ENCODE measurements at places on chromosomes 11 and 22.

DNA sequence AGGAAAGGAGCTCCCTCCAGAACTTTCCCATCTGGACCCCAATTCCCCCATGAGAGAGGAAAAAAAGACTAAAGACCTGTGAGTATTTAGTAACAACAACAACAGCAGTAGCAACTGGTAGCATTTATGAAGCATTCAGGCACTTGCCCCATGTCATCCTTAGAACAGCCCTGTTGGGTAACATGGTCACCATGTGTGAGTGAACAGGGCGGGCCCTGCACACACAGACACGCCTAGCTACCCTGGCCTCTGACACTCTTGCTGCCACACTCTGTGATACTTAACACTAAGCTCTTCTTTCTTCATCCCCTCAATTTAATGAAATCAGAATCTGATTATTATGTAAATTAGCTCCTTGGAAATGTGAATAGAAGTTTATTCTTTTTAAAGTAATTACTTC, 26.1 kb upstream of the SLC25A18 start:
- no peak for DNase-seq

- DNase-seq: no peak
These were observed 1.0 kb upstream of the C11orf86 start for GRCh38 chr11:66973956-66974580.

DNA sequence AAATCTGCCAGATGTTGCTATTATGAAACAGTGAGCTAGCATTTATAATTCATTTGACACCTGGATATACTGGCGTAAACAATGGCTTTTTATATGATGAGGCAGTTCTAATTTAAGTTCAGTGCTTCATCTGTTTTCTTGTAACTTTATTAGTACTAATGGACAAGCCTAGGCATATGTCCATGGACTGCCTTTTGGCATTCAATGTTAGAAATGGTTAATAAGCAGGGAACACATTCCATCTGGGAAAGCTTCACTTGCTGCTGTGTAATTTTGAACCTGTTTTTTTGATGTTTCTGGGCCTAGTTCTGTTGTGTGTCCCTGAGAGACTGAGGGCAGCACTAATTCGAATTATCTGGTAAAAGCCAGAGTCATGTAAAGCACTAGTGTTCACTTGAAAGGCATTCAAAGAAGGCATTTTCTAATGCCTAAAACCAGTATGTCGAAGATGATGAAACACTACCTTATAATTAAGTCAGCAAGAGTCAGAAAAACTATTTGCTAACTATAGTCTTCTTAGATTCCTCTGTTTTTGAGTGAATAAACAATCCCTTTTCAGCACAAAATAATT, 138.5 kb downstream of the SWAP70 start:
- no peak for DNase-seq

DNA sequence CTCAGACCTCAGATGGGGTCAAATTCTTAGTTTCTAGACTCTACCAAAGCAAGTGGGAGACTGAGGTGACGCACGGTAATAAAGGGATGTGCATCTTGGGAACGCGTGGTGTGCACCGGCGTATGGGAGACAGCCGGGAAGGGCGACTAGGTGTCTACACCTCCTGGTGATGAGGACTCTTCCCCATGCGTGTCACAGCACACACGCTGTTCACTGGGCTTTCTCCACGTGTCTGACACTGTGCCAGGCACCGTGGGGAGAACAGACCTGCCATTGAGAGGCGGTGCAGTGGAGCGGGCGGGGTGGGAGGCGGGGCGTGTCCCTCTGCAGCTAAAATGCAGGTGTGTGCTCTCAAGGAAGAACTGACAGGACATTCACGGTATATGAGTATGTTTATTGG, 5.3 kb downstream of the FXYD6 start:
- DNase-seq: no peak

DNA sequence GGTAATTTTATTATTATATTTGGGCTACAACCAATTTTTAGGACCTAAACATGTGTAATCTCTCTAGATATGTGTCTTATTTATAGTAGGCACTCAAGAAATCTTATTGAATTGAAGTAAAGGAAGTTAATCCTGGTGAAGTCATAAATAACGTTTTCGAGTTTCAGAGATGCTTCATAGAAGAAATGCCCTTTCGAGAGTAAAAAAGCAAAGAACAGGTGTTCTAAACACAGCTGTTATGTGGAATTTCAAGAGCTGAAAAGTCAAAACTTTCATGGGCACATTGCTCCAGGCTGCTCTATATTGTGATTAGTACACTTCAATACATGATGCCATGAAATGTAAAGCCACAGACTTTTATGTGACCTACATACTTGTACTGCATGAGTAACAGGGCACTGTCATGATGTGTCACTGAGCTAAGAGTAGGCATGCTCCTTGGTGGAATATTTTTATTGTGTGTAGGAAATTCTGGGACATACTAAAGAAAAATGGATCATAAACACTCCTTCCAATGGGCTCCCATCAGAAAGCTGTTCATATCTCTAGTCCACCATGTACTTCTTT, 7.2 kb upstream of the ELMOD1 start:
- no peak for DNase-seq

Measured in stimulated activated CD8-positive, alpha-beta memory T cell treated with anti-CD3 and anti-CD28 coated beads, Interleukin-4, amount 100 ng/mL, for 24 hours (primary cell).